ENCODE measurements at places on chromosomes 12 and 14.

DNA sequence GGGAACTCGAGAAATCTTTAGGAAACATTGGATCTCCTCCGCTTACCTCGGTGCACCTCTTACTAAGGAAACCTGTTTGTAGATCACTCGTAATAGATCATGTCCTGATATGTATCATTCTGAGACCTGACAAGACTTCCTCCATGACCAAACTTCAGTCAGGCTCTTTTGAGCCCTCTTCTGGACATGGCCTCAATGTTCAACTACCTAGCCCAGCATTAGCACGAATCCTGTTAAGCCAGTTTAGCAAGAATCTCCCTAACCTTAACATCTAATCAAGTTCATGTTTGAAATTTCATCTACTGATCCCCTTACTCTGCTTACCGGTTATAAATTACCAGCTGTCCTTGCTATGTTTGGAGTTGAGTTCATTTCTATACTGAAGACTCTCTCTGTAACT, 713.9 kb upstream of the USP15 start:
- DNase-seq = no peak

DNA sequence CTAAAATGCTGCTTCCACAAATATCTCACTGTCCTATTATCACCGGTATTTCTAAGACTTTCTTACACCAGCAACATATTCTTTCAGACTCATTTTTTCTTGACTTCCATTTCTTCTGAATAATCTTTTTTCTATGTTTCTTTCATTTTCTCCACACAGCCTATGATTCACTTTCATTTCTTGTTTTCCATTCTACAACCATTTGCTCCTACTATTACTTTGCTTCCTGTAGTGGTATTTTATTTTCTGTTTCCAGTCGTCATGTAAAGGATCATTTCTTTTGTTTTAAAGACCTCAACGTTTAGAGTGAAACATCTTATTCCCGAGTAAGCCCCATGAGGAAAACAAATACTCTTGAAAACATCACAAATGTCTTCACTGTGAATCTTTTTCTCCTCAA, 182.2 kb upstream of the MDGA2 start:
- no peak for DNase-seq

DNA sequence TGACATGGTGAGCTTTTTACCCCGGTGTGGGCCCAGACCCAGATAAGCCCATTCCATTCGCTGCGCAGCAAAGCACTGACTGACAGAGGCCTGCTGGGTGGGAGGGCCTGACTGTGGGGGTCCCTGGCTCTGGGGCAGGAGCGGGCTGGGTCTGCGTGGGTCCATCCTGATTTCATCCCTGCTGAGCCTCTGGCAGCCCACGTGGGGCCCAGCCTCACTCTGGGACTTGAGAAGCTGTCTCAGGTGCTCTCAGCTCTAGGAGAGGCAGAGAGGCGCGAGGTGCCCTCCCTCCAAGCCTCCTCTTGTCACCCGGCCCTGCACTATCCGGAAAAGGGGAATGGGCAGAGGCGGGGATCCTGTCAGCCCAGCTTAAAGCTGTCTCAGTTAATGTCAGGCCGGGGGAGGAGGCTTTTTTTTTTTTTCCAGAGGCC, 927 bp downstream of the ABCB9 start:
- no peak for DNase-seq

- peak; percentile 22 for DNase-seq
These were observed 10.4 kb downstream of the B4GALNT3 start for GRCh38 chr12:470133-470532.

- DNase-seq = no peak
These were observed 266.8 kb downstream of the NEDD1 start for GRCh38 chr12:97173688-97174410.

GRCh38 chr12:54009171-54010052, 627 bp downstream of the HOXC8 start:
- DNase-seq = no peak

GRCh38 chr14:21026988-21027315, 2.1 kb upstream of the NDRG2 start:
- DNase-seq = no peak

DNA sequence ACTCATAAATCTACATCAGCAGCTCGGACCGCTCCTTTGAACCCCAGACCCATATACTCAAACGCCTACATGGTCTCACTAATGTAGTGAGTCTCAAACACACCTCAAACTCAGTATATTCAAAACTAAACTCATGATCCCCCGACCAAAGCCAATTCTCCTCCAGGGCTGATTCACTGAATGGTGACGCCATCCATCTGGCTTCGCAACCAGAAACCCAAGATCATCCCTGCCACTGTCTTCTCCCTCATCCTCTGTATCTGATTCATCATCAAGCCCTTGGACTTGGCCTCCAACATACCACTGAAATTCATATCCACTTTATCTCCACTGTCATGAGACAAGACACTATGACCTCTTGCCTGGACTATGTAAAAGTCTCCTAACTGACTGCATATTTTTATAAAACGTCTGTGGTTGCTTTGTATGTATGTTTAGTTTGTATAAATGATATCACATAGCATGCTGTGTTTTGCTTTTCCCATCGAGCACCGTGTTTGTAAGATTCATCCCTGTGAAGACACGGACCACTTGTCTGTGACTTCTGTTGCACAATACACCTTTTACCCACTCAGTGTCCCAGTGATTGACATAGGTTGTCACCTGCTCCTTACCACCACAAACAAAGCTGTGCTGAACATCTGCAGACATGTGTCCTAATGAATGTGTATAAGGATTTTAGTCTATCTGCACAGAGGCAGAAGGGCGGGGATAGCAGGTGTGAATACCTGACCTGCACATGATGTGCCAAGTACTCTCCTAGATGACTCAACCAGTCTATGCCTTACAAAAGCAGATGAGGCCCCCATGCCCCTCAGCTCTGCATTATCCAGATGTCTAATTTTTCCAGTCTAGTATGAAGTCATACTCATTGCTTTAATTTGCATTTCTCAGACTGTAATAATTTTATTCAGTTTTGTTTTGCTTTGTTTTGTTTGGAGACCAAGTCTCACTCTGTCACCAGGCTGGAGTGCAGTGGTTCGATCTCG, 76.9 kb downstream of the VWF start:
- DNase-seq = no peak

GRCh38 chr14:81415781-81416180, 15.7 kb upstream of the STON2 start:
- no peak for DNase-seq

GRCh38 chr14:100748944-100749343, 22.3 kb downstream of the DLK1 start:
- DNase-seq = no peak

GRCh38 chr14:68513838-68514607, 278.8 kb downstream of the ZFP36L1 start:
- no peak for DNase-seq

GRCh38 chr12:27592548-27592947, 68.5 kb downstream of the PPFIBP1 start:
- DNase-seq = peak; percentile 89

DNA sequence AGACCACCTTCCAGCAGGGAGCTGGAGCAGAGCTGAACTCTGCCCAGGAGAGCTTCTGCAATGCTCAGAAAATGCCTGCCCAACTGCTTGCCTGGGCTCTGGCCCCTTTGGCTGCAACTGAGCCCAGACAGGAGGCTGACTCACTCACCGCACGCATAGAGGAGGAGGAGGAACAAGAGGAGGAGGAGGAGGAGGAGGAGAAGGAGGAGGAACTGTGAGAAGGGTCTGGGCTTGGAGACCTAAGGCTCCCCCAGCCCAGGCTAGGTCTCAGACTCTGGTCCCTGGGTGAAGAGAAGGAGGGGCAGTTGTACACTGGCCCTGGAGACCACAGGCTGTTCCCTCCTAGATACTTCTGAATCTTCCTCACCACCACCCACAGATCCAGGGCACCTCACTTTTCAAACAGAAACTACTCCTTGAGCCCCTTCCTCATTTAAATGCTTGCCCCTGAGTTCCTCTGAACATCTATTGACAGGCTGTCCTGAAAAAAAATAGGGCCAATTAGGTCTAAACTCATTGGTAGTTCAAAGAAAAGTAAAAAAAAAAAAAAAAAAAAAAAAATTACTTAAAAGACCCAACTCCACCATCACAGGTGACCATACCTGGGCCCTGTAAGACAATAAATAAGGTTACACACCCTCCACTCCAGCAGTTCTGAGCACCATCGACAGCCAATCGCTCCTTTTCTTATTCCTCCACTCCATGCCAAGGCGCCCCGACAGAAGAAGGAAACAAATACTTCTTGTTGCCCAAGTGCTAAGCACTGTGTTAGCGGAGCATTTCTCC, 674 bp downstream of the VDR start:
- peak; percentile 33 for DNase-seq
